Left lung (tissue), 14 donors: ENCODE measurements at places on chromosomes 12 and 14. TPM values are rescaled to one million over a fixed set of nuclear protein-coding genes. Genes with fewer than 3 reads are reported as not detected.

DNA sequence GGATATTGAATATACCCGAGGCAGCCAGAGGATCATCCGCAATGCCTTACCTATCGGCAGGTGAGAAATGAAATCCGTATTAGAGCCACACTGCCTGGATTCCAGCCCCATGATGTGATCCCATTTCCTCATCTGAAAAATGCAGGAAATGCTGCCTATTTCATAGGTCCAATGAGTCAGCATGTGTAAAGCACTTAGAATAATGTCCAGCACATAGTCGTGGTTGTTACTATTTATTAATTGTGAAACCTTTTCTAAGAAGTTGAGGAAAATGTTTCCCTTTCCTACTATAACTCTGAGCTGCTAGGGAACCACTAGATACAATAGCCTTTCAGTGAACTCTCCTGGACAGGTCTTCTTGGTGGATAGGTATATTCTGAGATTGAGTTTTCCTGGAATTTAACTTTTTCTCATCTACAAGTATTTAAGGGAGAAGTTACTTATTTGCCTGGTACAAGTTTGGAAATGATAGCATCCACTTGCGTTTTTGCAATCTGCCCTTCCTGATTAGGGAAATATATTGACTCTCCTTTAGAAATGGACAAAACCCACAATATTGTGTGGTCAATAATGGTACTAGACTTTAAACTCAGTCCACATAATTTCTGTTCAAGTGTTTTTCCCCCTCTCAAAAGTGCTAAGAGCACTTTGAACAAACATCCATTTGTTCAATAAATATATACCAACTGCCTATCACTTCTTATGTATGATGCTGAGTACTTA is 12.2 kb downstream of the POLR3B start:
- H3K4me3 ChIP-seq: no peak overlapping the region
- H3K27ac ChIP-seq: peak overlapping the region; percentile 1
- H3K27me3 ChIP-seq: no peaks in the 10 kb centered on the region
- DNase-seq: no peak

GRCh38 chr12:111066744-111067437 is 146.5 kb upstream of the MYL2 start:
- no peak for DNase-seq
- no peaks in the 10 kb centered on the region for H3K4me1 ChIP-seq
- no peaks in the 10 kb centered on the region for H3K36me3 ChIP-seq
- peaks cover 17% of the 10 kb centered on the region for H3K27me3 ChIP-seq

DNA sequence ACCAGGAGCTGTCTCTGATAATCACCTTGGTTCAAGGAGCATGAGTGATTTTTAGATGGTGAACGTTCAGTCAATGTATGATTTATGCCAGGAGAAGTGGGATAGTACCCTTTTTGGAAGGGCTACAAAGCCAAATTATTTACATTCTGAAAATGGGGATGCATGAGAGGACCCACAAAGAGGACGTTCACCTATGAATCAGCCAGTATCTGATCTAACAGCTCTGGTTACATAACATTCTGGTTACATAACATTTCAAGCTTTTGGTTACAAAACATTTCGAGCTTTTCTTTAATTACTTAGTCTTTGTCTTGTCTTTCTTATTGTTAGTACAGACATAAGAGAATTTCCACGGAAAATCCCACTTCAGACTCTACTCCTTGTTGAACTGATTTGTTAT is 68.8 kb downstream of the SLCO1A2 start:
- H3K27ac ChIP-seq: no peak overlapping the region
- H3K36me3 ChIP-seq: no peaks in the 10 kb centered on the region
- no peaks in the 10 kb centered on the region for H3K4me1 ChIP-seq
- H3K27me3 ChIP-seq: no peaks in the 10 kb centered on the region
- no peak for DNase-seq
- H3K4me3 ChIP-seq: no peak overlapping the region

The NELL2 gene
- total RNA-seq: 0.41 TPM

GRCh38 chr12:777550-778047 is 25.2 kb downstream of the WNK1 start:
- H3K36me3 ChIP-seq: no peaks in the 10 kb centered on the region
- no peak overlapping the region for H3K27ac ChIP-seq
- H3K4me1 ChIP-seq: peaks cover 80% of the 10 kb centered on the region
- no peak for DNase-seq
- no peaks in the 10 kb centered on the region for H3K27me3 ChIP-seq
